ENCODE measurements at places on chromosomes 3 and 15.

GRCh38 chr3:196652961-196653795 lies 13.7 kb downstream of the NRROS start:
- DNase-seq = no peak

DNA sequence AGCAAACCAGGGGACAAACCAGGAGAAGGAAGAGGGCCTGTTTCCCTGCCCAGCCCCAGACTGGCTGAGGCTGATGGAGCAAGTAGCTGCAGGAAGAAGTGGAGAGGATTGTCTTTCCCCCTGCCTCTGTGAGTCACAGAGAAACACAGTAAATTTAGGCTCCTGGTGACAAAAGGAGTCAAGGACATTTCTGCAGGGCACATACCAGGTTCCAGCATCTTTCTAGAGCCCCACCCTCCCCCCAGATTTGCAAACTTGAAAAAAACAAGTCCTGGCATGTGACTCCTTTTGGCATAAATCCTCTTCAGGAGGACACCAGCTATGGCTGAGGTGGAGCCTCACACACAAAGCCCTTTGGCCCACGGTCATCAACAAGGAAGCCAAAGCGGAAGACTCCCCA lies 17.8 kb downstream of the PLD1 start:
- no peak for DNase-seq

- no peak for DNase-seq
Observed at GRCh38 chr15:32739522-32740063, 21.8 kb downstream of the GREM1 start.

DNA sequence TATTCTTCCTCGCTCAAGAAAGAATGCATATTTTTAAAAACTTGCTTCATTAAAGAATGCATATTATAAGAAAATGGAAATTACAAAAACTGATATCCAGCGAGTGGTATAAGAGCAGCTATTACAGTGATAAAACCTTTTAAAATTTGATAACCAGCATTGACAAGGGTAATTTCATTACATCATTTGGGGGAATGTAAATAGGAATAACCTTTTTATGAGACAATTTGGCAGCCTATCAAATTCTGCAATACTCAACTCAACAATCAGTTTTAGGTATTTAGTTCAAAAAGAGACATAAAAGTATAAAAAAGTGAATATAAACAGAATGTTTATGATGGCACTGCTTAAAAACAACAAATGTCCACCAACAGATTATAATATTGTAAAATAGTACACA lies 35.4 kb downstream of the MAP4 start:
- DNase-seq = no peak

- DNase-seq = no peak
Observed at GRCh38 chr15:71237456-71238188, 122.4 kb downstream of the THSD4 start.

GRCh38 chr3:74921676-74922075 lies 307.2 kb upstream of the CNTN3 start:
- DNase-seq = no peak

GRCh38 chr3:184230081-184230602 lies 757 bp downstream of the VWA5B2 start:
- no peak for DNase-seq

GRCh38 chr15:34837246-34838016 lies 42.1 kb upstream of the ACTC1 start:
- DNase-seq = no peak
